ENCODE measurements at places on chromosomes 1 and 21.

- no peak for DNase-seq
These were observed 354.4 kb downstream of the RYR2 start for GRCh38 chr1:237396426-237396825.

- peak; percentile 28 for DNase-seq
These were observed 23.0 kb downstream of the ACTA1 start for GRCh38 chr1:229410692-229411433.

GRCh38 chr1:37438037-37438868, 36.1 kb upstream of the ZC3H12A start:
- DNase-seq = no peak

GRCh38 chr1:203442821-203443220, 32.8 kb upstream of the PRELP start:
- DNase-seq = no peak

GRCh38 chr21:34819357-34819999, 150.7 kb downstream of the CLIC6 start:
- DNase-seq = no peak

- DNase-seq = peak; percentile 7
These were observed 167.7 kb downstream of the PLPP3 start for GRCh38 chr1:56411484-56412180.

- DNase-seq = no peak
These were observed 68.7 kb downstream of the TEX35 start for GRCh38 chr1:178581351-178582303.

GRCh38 chr1:204791453-204792353, 79.0 kb upstream of the NFASC start:
- peak; percentile 4 for DNase-seq

DNA sequence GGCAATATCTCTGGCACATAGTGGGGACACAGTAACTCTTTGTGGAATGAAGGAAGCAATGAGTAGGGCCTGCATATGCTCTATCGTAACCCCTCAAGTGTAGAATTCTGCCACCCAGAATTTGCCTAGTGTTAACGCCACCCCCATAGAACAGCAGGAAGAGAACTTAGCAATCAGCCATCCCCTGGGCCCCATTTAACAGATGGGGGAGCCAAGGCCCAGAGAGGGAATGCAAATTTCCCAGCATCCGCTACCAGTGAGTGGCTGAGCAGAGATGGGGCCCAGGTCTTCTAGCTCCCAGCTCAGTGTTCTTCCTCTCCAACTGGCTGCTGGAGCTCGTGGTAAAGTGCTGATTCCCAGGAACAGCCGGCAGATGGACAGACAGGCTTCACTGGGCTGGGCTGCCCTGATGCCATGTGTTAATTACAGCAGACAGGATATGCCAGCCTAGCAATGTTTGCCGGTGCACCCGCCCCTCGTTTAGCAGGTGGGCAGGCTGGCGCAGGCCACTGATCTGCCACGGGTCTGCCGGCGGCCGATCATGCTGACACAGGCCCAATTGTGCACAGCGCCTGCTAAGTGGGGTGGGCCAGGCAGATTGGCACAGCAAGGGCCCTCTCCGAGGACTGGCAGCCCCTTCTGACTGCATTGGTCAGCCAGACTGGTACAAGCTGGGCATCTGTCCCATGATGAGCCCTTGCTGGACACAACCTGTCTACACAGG, 171.9 kb downstream of the IGSF21 start:
- DNase-seq = no peak

GRCh38 chr1:223724376-223724775, 12.0 kb downstream of the CAPN2 start:
- DNase-seq = no peak

DNA sequence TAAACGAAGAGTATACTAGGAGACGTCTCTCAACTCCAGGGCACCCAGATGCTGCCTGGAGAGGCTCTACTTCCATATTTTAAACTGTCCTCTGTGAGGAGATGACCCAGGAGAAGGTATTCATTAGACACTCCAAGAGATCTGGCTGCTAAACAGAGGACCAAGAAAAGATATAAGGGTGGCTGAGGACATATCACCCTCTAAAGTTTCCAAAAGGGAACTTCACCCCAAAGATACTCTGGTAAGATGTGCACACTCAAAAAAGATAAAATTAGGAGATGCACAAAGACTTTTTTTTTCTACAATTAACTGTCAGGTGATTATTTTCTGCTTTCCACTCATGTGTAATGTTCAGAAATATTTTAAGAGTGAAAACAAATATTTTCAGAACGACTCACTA, 1.4 kb downstream of the ZNF670 start:
- no peak for DNase-seq

GRCh38 chr1:178724728-178725465, at the start of gene RALGPS2:
Gene RALGPS2 (plus strand): TSS chr1:178725244. CDS start chr1:178776765, 51,521 bp downstream.
- peak; percentile 16 for DNase-seq

GRCh38 chr1:115237023-115237422, 101.0 kb downstream of the NGF start:
- DNase-seq = no peak

DNA sequence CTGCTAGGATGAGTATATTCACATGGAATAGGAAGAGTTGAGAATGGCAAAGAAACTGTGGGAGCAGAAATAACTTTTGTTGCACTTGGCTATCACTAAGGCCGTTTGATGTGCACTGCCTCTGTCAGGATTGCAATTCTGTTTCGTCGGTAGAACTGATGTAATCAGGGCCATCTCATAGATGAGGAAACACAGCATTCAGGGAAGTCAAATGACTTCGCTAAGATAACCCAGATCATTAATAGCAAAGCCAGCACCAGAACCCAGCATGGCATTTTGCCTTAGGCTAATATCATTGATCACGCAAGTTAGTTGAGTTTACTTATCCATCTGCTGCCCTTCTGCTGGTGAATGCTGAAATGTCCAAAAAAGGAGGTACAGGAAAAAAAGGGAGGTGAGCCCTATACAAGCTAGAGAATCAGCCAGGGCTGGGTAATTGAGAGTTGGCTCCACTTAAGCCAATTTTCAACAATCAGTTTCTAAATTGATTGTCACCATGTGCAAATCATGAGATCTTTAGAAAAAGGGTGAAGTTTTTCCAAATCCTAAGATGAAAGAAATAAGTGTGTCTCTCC, 7.6 kb downstream of the RASSF5 start:
- DNase-seq = no peak

DNA sequence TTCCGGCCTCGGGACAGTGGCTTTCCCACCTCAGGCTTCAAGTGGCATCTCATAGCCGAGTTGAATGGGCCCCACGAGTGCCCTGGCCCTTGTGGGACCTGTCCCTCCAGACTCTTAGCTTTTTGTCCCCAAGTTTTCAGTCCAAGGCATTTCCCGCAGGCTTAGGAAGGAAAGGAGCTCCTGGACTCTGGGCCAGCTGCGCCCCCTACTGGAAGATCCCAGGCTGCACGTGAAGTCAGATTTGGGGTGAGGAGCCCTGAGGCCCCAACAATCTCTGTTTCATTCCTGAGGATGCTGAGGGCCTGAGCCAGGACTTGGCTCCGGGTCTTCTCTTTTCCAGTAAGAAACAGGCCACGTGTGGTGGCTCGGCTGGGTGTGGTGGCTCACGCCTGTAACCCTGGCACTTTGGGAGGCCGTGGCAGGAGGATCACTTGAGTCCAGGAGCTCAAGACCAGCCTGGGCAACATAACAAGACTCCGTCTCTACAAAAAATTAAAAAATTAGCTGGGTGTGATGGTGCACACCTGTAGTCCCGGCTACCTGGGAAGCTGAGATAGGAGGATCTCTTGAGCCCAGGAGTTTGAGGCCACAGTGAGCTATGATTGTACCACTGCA, 67.4 kb downstream of the ARHGEF10L start:
- DNase-seq = no peak

- DNase-seq = no peak
These were observed 23.6 kb downstream of the DIP2A start for GRCh38 chr21:46482225-46482845.

DNA sequence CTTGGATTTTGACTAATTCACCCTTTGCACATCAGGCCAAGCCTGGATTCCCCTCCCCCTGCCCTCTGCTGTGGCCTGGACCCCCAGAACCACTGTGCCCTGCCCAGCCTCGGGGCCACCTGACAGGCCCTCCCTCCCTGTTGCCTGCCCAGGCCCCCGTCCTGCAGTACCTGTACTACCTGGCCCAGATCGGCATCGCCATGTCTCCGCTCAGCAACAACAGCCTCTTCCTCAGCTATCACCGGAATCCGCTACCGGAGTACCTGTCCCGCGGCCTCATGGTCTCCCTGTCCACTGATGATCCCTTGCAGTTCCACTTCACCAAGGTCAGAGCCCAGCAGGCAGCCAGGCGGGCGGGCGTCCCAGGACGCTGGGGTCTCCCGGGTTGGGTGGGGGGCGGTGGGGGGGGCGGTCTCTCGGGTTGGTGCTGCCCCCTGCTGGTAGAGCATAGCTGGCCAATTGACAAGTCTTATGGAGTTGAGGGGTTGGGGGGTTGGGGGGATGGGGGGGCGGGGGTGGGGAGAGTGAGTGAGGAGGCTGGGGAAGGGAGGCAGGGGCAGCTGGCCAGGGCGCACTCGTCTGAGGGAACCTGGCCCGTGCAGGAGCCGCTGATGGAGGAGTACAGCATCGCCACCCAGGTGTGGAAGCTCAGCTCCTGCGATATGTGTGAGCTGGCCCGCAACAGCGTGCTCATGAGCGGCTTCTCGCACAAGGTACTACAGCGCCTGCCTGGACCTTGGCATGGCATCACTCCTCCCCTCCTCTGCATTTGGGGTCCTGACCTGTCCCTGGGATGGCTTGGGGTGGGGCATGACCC, 10.7 kb downstream of the AMPD2 start:
- DNase-seq = no peak

DNA sequence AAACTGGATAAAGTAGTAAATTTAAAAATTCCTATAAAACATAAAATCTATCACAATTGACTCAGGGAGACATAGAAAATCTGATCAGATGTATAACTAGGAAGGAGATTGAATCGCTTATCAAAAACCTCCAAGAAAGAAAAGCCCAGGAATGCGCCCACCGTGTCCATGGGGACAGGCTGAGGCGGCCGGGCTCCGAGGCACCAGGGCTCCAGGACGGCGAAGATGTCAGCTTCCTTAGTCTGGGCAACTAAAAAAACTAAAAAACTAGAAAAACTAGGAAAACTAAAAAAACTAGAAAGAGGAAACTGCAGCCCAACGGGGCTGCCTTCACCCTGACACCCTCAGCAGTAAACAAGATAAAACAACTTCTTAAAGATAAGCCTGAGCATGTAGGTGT, 229.0 kb upstream of the RAB4A start:
- DNase-seq = no peak

DNA sequence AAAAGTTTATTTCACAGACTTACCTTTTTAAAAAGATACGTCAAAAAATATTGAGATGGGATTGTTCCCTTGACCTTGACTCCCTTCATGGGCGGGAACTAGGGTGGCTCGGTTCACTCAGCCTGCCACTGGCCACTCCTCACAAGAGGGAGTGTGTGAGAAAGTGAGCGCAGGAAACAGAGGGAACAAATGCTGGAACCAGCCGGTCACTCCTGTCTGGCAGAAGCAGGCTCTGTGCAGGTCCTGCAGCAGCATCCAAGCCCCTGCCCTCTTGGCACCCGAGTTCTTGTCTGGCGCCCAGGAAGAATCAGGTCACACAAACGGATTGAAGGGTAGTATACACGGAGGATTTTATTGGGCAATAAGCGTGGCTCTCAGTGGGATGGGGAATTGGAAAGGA, 58.9 kb downstream of the ZNF648 start:
- peak; percentile 2 for DNase-seq

GRCh38 chr1:210618369-210618768, 289.7 kb downstream of the HHAT start:
- DNase-seq = no peak

DNA sequence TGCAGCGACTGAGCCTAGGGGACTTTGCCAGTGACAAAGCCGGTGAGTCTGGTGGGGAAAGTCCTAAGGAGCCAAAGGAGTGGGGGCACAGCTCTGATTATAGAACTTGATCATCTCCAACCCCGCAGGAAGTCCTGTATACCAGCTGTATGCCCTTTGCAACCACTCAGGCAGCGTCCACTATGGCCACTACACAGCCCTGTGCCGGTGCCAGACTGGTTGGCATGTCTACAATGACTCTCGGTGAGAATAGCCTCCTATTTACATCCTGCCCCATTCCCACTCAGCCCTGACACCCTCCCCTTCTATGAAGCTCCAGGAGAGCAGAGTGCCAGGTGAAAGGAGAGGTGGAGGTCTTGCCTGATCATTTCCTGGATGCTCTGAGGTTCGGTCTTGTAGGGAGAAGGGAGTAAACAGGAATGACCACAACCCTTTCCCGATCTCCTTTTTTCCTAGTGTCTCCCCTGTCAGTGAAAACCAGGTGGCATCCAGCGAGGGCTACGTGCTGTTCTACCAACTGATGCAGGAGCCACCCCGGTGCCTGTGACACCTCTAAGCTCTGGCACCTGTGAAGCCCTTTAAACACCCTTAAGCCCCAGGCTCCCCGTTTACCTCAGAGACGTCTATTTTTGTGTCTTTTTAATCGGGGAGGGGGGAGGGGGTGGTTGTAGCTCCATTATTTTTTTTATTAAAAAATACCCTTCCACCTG, 1.2 kb upstream of the PPOX start:
- DNase-seq = no peak

- no peak for DNase-seq
These were observed 47.1 kb upstream of the ATP1A1 start for GRCh38 chr1:116325922-116326321.

DNA sequence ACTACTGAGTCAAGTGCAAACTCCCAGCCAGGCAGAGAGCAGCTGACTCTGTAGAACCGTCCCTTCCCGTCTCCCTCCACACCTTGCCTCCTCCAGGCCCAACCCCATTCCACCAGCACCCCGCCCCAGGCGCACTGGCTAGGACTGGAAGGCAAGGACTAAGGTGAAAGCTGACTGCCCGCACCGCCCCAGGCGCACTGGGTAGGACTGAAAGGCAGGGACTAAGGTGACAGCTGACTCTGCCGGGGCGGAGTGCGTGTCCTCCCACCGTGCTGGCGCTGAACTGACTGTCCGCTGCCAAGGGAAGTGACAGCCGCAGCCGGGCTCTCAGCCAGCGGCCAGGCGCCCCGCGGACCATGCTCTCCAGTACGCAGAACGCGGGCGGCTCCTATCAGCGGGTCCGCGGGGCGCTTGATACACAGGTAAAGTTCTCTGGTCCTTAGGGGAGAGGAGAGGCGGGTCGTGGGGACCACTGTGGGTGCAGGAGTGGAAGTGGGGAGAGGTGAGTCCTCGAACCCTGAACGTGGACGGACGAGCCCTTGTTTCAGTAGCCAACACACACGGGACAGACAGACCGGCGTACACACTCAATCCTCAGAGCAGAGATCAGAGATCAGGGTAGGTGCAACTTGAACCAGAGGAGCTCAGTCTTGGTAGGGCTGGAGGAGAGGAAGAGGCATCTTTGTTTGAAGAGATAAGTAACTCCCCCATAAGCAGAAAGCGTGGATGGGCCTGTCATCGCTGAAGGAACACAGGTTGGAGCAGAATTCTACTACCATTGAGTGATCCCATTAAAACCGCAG, 58.0 kb downstream of the RBM11 start:
- peak; percentile 6 for DNase-seq

Measured in hypothalamus (tissue), 51 donors.